ENCODE measurements at places on chromosomes 16 and 17. TPM values are rescaled to one million over a fixed set of nuclear protein-coding genes. Genes with fewer than 3 reads are reported as not detected.

DNA sequence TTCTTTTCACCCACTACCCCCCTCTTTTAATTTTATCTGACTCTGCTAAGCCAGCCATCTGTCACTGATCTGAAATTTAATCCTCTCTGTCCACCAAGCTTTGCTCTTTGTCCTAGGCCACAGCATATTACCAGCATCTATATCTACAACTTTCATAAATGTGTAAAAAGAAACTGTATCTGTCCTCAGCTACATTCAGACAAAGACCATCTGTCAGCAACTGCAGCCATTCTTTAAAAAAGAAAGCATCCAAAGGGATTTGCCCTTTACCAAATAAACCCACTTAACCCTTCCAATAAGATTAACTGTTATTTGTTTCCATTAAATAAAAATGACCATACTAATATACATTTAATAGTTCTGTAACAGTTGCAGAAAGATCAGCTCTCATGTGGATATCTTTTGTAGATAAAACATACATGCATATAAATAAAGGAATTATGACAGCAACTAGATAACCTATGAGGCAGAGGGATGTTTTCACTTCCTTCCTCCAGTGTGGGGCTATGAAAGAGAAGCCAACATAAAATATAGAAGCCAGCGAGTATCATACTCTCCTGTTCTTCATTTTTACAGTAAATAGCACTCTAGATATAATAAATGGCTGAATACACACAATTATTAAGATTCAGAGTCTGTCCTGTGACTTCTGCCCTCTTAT, 602.5 kb upstream of the SALL1 start:
- DNase-seq = peak; percentile 76

- no peak for DNase-seq
Measured at GRCh38 chr17:9517396-9517795, 58.2 kb downstream of the STX8 start.

- DNase-seq = no peak
Measured at GRCh38 chr16:6111390-6111789, 1013.8 kb upstream of the EEF2KMT start.

Gene ZPBP2
- not detected for polyA plus RNA-seq
